ENCODE measurements at places on chromosomes 13 and 19.
A peak's percentile ranks its signal among the peaks of the same experiment; 100 is the strongest.

GRCh38 chr13:44096901-44097300 is 217.2 kb downstream of the LACC1 start:
- DNase-seq, result no peak

GRCh38 chr19:53876651-53877224 is 5.3 kb upstream of the PRKCG start:
- DNase-seq, result no peak

GRCh38 chr13:98286799-98287198 is 109.7 kb upstream of the RNF113B start:
- no peak for DNase-seq

GRCh38 chr13:100356426-100356825 is 232.2 kb downstream of the GGACT start:
- DNase-seq, result no peak

- no peak for DNase-seq
These were observed 404.2 kb downstream of the COG6 start for GRCh38 chr13:40059540-40060232.

- no peak for DNase-seq
These were observed 17.2 kb upstream of the CFAP97D2 start for GRCh38 chr13:114161644-114162532.

- DNase-seq, result no peak
These were observed 12.7 kb upstream of the GAS6 start for GRCh38 chr13:113876346-113877148.

DNA sequence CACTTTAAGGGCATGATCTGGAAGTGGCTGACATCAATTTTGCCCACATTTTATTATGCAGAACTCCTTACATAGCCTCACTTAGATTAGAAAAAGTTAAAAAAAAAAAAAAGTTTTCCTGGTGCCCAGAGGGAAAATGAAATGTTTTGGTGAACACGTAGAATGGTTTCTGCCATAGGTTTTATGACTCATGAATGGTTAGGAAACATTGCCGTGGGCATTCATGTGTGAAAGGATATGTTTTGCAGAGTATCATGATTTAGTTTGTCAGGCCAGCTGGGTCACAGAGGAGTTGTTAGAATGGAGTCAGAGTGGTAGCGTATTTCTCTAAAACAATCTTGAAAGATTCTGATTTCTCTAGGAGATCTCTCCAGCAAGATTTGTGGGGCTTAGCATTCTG is 133.8 kb downstream of the MRPL57 start:
- no peak for DNase-seq

DNA sequence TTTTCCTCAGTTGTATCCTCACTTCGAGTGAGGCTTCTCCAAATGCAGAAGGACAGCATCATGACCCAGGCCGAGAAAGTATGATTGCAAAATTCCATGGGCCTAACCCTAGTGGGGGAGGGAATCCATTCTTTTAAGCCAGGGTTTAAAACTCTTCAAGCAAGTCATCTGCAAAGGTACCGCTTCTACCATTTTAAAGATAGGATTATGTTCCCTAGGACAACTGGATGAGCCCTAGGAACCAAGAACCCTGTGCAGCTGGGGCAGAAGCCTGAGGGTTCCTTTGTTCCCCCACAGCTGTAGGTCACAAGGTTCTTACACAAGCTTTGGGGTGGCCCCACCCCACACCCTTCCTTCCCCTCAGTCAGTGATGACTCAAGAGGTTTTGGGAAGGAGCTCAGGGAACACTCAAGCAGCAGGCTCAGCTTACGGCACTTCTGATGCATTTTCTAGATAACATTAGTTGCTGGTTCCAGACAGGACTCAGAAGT is 13.5 kb downstream of the ARL11 start:
- DNase-seq, result no peak

DNA sequence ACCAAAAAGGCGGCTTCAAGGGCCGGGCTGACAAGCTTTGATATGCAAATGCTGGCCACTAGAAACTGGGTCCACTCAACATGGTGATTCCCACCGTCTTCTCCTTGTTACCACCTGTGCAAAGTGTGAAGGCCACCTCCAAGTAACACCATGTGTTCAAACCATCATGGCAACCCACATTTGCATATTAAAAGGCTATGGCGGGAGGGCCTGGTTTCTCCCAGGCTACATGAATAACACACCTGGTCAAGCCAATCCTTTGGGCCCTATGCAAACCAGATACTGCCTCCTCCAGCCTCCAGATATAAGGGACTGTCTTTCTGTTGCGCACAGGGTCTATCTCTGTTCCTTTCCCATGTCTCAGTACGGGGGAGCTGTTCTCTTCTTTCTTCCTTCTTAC is 36.6 kb upstream of the ZSCAN5A start:
- no peak for DNase-seq

GRCh38 chr19:34096020-34096915 is 76.0 kb upstream of the LSM14A start:
- peak; percentile 59 for DNase-seq

DNA sequence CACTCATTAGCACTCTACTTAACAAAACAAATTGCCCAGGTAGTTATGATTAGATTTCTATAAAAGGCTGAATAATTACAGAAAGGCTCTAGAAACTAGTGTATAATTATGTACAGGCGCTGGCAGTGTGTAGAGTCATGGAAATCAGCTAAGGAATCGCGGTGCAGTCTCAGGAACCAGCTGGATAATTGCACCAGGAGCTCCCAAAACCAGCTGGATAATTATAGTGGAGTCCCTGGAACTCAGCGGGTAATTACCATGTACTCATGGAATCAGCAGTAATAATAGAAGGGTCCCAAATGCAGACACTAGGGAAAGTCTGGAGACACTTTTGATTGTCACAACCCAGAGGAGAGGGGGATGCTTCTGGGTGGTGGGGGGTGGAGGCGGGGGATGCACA is 23.2 kb upstream of the TTYH1 start:
- DNase-seq, result no peak
